ENCODE measurements at places on chromosomes 2 and 18. TPM values are rescaled to one million over a fixed set of nuclear protein-coding genes. Genes with fewer than 3 reads are reported as not detected.

DNA sequence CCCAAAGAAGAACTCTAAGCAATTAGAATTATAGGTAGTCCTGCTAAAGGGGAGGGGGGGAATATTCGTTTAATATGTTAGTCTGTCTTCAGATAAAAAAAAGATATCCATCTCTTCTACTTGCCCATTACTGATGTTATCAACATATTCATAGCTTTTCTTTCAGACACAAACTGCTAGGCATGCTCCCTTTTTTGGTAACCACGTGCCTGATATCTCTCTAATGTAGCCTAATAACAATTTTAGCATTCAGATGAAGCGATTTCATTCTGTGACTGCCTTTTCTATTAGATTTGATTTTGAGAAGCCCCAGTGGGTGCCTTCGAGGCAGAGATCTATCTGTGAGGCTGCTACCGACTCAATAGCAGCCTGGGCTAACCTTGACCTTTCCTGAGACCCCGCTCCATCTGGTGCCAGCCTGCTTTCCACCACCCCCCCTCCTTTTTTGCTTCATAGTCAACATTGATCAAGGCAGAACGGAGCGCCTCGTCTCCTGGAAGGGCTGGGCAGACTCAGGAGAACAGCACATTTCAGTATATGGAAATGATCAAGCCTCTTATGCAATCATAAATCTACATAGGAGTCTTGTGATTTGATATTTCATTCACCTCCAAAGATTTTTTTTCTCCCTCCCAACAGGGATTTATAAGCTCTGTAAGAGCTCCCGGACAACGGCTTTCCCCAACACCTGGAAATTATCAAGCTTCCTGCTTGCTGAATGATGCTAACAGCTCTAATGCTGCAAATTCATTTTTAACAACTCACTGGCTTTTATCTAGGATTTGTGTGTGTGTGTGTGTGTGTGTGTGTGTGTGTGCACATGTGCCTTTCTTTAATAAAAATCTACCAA is 14.7 kb upstream of the BCL11A start:
- DNase-seq: no peak

DNA sequence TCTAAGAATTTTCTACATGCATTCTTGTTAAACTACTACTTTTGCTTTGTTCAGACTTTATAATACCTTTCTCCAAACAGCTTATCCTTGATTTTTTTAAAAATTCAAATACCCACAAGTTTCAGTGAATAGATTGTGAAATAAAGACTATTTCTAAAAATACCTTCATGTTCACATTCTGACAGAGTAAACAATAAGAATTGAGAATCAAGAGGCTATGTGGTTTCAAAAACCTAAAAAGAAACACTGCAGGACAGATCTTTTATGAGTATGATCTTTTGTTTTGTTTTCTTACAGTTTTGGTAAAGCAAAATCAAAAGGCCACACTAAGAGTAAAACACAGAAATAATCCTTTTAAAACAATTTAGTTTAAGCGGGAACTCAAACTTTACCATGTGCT is 21.2 kb downstream of the ALS2 start:
- no peak for DNase-seq

DTNA gene
- total RNA-seq: 54.9 TPM

- DNase-seq: no peak
Measured at GRCh38 chr2:145748927-145749326, 1229.0 kb upstream of the ZEB2 start.

- no peak for DNase-seq
Measured at GRCh38 chr2:106161938-106162820, 31.9 kb downstream of the UXS1 start.
